ENCODE measurements at places on chromosomes 1 and 21. TPM values are rescaled to one million over a fixed set of nuclear protein-coding genes. Genes with fewer than 3 reads are reported as not detected.

- H3K4me3 ChIP-seq = no peak overlapping the region
- peaks cover 20% of the 10 kb centered on the region for H3K4me1 ChIP-seq
- DNase-seq = no peak
- peaks cover 5% of the 10 kb centered on the region for H3K36me3 ChIP-seq
Observed at GRCh38 chr1:179888071-179888470, 6.0 kb downstream of the TOR1AIP1 start.

GRCh38 chr1:31814041-31814511, 1.7 kb downstream of the SPOCD1 start:
- no peaks in the 10 kb centered on the region for H3K27me3 ChIP-seq
- DNase-seq = peak; percentile 55
- H3K4me3 ChIP-seq = no peak overlapping the region
- no peaks in the 10 kb centered on the region for H3K36me3 ChIP-seq
- no peaks in the 10 kb centered on the region for H3K4me1 ChIP-seq
- peak overlapping the region; percentile 19 for H3K27ac ChIP-seq

DNA sequence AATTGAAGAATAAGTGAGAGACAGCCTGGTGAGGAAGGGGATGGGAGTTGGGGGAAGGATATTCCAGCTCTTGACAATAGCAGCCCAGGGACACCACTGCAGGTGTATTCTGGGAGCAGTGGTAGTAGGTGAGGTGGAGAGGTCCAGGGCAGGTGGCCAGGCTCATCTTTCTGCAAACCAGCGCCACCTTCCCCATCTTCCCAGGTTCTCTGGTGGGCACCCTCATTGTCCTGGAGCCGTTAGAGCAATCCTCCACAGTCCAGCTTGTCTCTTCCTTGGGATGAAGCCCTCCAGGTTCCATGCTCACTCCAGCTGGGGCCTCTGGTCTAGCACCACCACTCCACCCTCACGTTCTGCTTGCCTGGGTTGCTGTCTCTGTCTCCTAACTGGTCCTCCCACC, 97.0 kb downstream of the IER5 start:
- H3K27ac ChIP-seq = no peak overlapping the region
- no peak for DNase-seq
- H3K36me3 ChIP-seq = no peaks in the 10 kb centered on the region
- peaks cover 5% of the 10 kb centered on the region for H3K27me3 ChIP-seq

DNA sequence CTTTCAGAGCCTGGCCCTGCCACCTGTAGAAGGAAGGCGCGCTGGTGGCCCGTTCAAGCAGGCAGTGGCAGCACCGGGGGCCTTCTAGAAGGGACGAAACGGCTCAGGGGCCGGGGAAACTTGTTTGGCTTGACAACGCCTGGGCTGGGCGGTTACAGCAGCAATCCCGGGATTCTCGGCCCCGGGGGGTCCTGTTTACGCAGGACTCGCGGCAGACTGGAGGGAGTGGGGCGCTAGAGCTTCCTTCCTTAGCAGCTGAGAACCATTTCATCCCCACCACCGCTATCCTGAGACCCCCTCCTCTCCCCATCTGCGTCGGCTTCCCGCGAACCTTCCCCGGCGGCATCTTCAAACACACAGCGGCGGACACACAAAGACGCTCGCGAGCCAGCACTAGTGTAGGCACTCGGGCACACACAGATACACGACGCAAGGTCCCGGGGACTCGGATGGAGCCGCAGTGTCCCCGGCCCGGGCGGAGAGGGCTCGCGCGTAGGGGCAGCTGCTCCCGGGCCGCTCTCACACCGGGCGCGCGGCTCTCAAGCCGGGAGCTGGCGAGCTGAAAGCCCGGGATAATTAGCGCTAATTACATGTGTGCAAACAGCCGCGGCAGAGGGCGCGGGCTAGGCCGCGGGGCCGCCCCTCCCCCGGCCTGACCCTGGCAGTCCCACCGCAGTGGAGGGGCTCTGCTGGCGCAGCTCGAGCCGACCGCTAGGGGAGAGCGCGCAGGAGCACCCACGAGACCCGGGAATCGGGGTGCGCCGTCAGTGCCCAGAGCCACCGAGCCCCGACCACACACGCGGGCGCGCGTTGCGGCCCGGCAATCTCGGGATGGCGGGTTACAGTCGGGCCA, 271.4 kb downstream of the FOXD2 start:
- no peaks in the 10 kb centered on the region for H3K36me3 ChIP-seq
- peak overlapping the region; percentile 60 for H3K4me3 ChIP-seq
- DNase-seq = no peak
- H3K27me3 ChIP-seq = peaks cover 3% of the 10 kb centered on the region
- H3K4me1 ChIP-seq = no peaks in the 10 kb centered on the region
- H3K27ac ChIP-seq = no peak overlapping the region

DNA sequence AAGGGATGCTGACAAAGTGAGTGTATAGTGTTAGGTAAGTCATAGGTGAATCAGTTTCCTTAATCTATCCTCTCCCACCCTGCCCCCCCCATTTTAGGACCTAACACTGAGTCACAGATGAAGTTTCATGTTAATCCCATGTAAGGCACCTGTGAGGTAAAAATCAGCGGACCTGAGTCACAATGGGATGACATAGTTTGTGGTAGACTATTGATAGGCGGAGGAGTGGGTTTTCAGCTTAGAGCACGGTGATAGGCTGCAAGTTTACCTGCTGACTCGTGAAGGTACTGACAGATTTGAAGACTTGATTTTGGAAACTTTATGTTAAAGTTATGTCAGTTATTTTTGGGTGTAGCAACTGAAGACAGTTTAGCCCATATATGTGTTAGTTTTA, 1.7 kb downstream of the TOR1AIP1 start:
- peak overlapping the region; percentile 87 for H3K4me3 ChIP-seq
- peaks cover 5% of the 10 kb centered on the region for H3K36me3 ChIP-seq
- peak overlapping the region; percentile 100 for H3K27ac ChIP-seq
- DNase-seq = no peak
- peaks cover 20% of the 10 kb centered on the region for H3K4me1 ChIP-seq

GRCh38 chr1:154824179-154825000, 45.7 kb downstream of the KCNN3 start:
- no peaks in the 10 kb centered on the region for H3K27me3 ChIP-seq
- no peaks in the 10 kb centered on the region for H3K4me1 ChIP-seq
- no peak for DNase-seq
- H3K4me3 ChIP-seq = no peak overlapping the region
- no peaks in the 10 kb centered on the region for H3K36me3 ChIP-seq

- DNase-seq = no peak
- no peaks in the 10 kb centered on the region for H3K36me3 ChIP-seq
- H3K27me3 ChIP-seq = no peaks in the 10 kb centered on the region
- no peaks in the 10 kb centered on the region for H3K4me1 ChIP-seq
Observed at GRCh38 chr1:40308036-40308727, 8.9 kb downstream of the COL9A2 start.

DNA sequence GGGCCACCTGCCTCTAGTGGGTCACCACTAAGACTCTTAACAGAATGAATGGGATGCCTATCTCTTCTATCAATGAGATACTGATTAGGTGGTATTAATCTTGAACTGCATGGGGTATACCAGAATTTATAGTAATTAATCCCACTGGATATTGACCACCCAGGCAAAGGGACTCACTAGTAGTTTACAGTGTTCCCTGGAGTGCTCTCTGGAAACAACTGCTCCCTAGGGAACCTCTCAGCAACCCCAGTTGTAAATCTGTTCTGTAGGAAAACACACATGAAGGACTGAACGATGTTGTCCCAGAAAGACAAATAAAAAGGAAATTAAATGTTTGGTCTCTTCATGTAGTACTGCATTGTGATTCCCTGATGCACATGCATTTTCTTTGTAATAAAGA, 430.5 kb downstream of the HLX start:
- no peak for DNase-seq
- H3K4me1 ChIP-seq = no peaks in the 10 kb centered on the region
- H3K27me3 ChIP-seq = no peaks in the 10 kb centered on the region
- no peaks in the 10 kb centered on the region for H3K36me3 ChIP-seq
- H3K27ac ChIP-seq = no peak overlapping the region

DNA sequence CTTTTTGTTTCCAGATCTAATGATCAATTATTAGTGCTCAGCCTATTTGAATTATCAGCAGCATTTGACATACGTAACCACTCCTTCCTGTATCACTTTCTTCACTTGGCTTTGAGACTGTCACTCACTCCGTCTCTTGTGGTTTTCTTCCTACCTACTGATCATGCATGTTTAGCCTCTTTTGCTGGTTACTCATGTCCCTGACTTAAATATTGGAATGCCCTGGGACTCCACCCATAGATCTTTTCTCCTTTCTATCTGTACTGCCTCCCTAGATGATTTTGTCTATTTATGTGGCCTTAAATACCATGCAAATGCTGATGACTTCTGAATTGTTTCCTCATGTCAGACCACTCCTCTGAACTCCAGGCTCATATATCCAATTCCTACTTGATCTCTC, 57.7 kb upstream of the PDE4B start:
- H3K36me3 ChIP-seq = no peaks in the 10 kb centered on the region
- H3K4me1 ChIP-seq = no peaks in the 10 kb centered on the region
- no peaks in the 10 kb centered on the region for H3K27me3 ChIP-seq
- no peak for DNase-seq
- no peak overlapping the region for H3K4me3 ChIP-seq
- H3K27ac ChIP-seq = no peak overlapping the region

DNA sequence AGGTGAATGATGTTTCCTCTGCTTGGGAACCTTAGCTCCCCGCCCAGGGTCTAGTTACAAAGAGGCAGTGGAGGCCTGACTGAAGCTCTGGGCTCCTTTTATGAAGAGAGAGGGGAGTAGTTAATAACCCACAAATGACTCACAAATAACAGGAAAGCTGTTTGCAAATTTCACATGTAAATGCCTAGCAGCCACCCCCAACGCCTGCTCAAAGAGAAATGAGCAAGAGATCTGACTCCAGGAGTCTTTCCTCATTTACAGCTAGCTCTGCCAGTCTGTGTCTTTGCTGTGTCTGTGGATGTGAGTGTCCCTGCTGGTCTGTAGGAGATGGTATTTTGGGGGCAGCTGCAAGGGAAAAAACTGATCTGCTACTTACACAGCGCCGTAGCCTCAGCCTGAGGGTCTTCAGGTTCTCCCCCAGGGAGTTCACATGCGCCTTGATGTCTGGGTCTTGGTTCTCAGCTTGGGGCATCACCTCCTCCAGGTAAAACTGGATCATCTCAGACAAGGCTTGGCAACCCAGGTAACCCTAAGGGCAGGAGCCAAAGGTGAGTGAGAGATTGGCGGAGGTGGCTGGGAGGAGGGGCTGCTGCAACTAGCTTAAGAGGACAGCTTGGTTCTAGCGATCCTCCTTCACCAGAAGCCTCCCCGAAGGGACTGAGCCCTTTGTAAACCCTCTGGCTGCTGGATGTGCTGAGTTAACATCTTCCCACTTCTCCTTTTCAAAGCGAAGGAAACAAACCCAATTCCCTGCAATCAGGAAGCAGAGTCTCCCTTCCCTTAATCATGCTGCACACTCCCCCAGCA, at the start of gene IL19:
Gene IL19 (plus strand): TSS at position 243 of the 807 bp plus-strand sequence. CDS start 65,890 bp downstream, outside the sequence.
- H3K27ac ChIP-seq = no peak within 1 kb of the TSS
- no peaks in the 10 kb centered on the region for H3K27me3 ChIP-seq
- H3K4me3 ChIP-seq = peak within 1 kb of the TSS; percentile 29
- DNase-seq = no peak

DNA sequence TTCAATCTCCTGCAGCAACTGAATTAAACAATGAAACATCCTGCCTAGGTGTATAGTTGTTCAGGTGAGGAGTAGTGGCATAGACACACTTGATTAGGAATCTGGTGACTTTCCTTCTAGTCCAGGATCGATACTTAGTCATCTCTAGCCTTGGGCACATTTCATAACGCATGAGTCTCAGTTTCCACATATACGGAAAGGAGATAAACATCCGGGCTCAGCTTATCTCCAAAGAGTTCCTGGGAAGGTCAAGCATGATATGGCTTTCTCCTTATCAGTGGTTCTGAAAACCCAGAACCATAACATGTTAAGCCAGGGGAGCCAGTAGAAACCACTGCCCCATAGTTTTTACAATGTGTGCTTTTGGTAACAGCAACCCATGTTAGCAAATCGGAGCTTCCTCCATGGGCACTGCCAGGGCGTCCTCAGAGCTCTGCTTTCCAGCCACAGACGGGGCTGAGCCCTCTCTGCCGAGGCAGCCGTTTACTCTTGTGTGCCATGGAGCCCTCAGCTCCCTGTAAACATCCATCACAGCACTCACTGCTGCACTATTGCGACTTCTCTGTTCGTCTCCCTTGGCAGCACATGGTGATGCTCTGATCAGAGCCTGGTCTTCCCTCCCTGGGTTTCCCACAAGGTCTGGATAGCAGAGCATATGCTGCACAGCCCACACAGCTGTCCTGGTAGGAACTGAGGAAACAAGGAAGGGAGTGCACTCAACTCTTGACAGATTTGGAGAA, 34.6 kb downstream of the RUNX1 start:
- no peak for DNase-seq
- H3K36me3 ChIP-seq = no peaks in the 10 kb centered on the region
- no peaks in the 10 kb centered on the region for H3K4me1 ChIP-seq
- no peak overlapping the region for H3K4me3 ChIP-seq

GRCh38 chr1:147080671-147081394, 91.4 kb downstream of the PRKAB2 start:
- peaks cover 5% of the 10 kb centered on the region for H3K27me3 ChIP-seq
- no peaks in the 10 kb centered on the region for H3K4me1 ChIP-seq
- no peak overlapping the region for H3K4me3 ChIP-seq
- no peak for DNase-seq
- H3K36me3 ChIP-seq = no peaks in the 10 kb centered on the region
- H3K27ac ChIP-seq = no peak overlapping the region

Gene PRAMEF15
- not detected for total RNA-seq

Gene TSHB
- not detected for total RNA-seq

Gene PIGK
- total RNA-seq = 35.6 TPM

Gene JAM2
- 7.8 TPM for total RNA-seq
